DMS79 (cell line): ENCODE measurements at places on chromosomes 7 and 10.

DNA sequence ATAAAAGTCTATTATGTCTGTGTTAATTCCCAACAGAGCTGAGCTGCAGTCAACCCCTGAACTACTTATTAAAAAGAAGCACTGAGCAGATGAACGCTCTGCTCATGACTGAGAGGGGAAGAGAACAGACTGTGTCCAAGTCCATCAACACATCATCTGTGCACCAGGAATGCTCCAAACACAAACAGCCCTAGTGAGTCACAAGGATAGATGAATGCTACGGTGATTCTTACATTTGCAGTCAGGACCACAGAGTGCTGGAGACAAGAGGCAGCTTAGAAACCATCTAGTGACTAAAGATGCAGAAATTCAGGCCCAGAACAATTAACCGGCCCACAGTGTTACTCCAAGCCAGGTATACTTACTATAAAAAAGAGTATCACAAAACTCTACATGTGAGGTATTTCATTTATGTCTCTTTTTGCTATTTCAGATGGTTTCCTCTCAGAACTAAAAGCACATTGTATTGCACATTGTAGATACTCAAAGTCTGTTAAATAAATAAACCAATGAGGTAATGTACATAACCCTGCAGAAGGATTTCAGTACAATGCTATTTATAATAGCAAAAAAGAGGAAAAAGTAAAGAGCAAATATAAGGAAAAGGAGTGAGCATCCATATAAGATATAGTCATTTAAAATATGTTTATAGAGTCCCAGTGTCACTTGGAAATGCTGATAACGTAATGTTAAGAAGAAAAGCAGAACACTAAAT is 159.2 kb downstream of the KCNMA1 start:
- no peak for DNase-seq

DNA sequence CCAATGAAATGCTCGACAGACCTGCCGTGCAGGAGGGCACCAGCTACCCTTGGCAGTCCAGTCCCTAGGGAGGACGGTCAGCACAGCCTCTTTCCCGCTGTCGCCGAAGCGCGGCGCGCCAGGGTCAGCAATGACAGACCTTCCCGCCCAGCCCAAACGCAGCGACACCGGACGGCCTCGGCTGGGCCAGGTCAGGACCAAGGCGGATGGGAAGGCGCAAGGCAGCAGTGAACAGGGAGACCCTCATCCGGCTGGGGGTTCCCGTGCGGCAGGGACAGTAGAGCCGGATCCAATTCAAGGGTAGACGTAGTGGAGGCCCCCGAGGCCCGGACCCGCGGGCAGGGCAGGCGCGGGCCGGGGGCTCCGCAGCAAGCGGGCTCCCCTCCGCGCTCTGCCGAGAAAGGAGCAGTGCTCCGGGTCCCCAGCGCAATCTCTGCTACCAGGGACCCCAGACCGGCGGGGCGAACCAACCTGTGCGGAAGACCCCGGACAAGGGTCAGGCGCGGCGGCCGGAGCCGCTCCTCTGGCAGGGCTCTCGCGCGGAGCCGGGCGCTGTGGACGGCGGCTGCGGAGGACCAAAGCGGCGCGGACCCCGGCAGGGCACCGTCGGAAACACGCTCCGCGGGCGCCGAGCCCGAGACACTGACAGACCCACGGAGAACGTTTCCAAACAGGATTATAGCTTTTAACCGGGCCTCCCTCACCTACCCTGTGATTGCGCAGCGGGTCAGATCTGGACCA is at the start of gene SEC31B:
TSS of gene SEC31B (minus strand) at position 551 of the 741 bp plus-strand sequence. CDS start 2,909 bp downstream, outside the sequence.
- no peak for DNase-seq

DNA sequence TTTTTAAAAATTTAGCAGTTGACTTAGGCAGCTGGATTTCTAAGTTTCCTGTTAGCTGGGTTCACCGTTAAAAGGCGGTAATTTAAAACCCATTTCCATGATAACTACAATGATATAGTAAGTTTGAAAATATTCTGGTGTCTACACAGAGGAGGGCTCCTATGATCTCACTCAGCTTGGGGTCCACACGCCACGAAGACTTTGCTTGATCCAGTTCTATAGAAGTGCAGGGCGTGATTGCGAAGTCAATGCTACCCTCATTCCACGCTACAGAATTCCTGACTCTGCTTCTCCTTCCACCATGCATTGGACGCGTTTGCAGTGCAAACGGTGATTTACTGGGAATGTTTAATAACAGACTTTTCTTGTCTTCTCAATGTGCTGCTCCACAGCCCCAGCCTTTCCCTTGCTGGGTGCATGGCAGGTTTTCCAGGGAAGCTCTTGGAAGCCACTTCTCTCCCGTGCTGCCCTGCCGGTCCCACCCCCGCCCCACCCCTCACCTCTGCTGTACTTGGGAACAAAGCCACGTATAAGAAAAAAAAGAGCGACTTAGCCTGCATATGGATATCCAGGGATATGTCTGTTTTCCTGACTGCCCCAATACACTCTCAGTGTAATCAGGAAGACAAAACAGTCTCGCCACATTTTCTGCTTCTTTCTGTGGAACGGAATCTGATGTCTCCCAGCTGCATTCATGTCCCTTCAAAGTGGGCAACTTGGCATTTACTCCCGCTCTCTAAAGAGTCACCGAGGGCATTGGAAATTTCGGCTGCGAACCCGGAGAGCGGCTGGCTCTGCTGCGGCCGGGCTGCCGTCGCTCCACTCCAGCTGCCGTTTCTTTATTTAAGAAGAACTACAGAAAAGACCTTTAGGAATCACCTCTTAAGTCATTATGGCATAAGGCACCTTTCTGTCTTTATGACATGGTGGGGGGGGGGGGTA is 434.4 kb upstream of the MGMT start:
- no peak for DNase-seq

- DNase-seq = no peak
Measured at GRCh38 chr7:29102558-29103151, 43.7 kb downstream of the CPVL start.

GRCh38 chr7:45443263-45443662 is 130.9 kb upstream of the ADCY1 start:
- no peak for DNase-seq

GRCh38 chr10:11143242-11143641 is 125.6 kb downstream of the CELF2 start:
- no peak for DNase-seq

GRCh38 chr10:43210556-43210955 is 56.3 kb downstream of the RASGEF1A start:
- DNase-seq = no peak

DNA sequence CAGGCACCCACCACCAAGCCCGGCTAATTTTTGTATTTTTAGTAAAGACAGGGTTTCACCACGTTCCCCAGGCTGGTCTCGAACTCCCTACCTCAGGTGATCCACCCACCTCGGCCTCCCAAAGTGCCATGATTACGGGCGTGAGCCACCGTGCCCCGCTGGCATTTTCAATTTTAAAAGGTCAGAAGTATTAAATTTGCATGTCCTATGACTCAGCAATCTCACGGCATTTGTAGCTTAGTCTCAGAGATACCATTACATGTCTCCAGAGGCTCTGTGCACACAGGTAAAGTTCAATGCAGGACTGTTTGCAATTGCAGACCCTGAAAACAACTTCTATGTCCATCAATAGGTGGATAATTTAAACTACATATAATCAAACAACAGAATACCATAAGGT is 99.2 kb downstream of the DLG5 start:
- no peak for DNase-seq

- DNase-seq = no peak
Measured at GRCh38 chr7:82080254-82080927, 310.5 kb upstream of the HGF start.

DNA sequence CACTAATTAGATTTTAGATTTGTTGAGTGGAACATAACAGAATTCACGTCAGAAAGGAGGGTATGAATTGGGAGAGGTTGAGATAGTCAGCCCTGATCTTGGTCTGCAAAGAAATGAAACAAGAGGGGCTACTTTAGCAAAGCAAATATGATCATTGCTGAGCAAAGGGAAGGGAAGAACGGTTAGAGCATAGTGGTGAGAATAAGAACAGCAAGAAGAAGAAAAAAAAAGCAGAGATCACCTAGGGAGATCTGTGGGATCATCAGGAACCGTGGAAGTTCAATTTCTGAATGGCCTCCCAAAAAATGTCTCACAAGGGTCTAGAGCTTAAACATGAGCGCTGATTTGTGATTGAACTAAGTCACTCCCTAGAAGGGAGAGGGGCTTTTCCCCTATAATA is 156.1 kb downstream of the DGKI start:
- DNase-seq = no peak

DNA sequence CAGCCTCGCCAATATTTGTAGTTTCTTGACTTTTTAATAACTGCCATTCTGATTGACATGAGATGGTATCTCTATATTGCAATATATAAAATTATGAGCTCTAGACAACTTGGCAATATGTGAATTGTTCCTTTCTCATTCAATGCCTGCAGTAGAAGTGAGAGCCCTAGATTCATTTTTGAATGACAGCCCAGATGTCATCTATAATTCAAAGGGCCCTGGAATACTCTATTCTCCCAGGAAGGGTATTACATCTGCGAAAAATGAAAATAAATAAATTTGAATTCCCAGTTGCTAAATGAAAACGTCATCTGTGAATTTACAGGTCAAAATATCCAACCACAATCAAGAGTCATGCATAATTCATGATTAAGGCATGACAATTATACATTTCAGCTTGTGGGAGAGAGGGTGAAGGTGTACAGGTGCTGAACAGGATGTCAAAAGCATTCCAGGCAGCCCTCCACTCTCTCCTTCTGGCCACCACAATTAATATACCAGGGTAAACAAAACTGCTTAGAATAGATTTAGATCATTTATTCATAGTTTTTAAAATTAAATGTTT is 1147.3 kb downstream of the XPNPEP1 start:
- no peak for DNase-seq

GRCh38 chr10:34815185-34816084 is at the start of gene PARD3:
TSS of gene PARD3 (minus strand) at chr10:34815296. CDS start at chr10:34814995, 301 bp downstream.
- no peak for DNase-seq

GRCh38 chr10:75403144-75403938 is 1.8 kb upstream of the ZNF503 start:
- peak; percentile 29 for DNase-seq

- no peak for DNase-seq
Measured at GRCh38 chr7:26614503-26614902, 249.9 kb downstream of the SKAP2 start.

DNA sequence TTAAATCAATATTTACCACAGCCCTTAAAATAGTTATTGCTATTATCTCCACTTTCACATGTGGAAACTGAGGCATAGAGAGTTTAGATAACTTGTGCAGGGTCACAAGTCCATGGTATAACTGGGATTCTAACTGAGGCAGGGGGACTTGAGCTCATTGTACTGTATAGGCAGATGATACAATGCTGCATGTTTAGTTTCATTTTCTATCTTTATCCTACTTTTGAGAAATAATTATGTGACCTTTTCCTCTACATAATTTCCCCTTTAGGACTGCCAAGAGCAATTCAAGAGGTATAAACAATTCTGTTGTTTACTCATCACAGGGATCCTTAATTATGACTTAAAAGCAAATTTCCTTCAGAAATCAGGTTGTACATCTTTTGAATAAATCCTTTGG is 193.1 kb downstream of the SUGCT start:
- no peak for DNase-seq

DNA sequence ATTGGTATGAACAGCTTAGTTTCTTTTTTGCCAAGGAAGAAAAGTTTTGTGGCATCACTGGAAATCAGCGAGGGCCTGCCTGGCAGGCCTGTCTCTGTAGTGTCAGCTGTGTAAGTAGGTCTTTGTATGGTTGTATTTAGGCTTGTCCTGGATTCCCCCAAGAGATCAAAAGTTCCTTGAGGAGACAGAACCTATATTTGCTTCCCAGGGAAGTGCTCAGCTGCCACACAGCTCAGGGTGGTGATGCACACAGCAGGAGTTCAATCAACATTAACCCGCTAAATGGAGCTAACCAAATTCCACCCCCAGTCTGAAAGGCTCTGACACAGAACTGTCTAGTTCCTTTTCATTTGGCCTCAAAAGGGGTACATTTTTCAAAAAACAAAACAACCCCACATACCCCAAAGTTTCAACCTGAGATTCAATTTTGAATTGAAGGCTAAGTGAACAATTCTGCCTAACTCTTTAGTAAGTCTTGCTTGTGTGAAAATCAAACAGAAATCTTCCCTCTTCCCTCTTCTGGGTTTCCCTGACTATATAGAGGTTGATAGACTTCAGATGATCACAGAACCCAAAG is 124.4 kb downstream of the CLEC2L start:
- no peak for DNase-seq

DNA sequence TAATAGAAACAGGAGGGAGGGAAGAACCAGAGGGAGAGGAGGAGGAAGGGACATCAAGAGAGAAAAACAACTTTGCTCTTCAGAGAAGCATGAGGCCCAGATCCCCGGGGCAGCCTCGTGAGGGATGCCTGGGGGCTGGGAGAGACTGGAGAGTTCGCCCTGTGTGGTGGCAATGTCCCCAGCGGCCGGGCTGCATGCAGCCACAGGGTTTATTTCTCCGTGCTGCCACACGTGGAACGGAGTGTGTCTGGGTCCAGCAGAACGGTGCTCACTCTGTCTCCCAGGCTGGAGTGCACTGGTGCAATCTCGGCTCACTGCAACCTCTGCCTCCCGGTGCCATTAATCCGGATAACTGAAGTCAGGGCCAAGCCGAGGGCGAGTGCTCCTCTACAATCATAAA is 257.7 kb downstream of the ACTR3B start:
- DNase-seq = no peak

DNA sequence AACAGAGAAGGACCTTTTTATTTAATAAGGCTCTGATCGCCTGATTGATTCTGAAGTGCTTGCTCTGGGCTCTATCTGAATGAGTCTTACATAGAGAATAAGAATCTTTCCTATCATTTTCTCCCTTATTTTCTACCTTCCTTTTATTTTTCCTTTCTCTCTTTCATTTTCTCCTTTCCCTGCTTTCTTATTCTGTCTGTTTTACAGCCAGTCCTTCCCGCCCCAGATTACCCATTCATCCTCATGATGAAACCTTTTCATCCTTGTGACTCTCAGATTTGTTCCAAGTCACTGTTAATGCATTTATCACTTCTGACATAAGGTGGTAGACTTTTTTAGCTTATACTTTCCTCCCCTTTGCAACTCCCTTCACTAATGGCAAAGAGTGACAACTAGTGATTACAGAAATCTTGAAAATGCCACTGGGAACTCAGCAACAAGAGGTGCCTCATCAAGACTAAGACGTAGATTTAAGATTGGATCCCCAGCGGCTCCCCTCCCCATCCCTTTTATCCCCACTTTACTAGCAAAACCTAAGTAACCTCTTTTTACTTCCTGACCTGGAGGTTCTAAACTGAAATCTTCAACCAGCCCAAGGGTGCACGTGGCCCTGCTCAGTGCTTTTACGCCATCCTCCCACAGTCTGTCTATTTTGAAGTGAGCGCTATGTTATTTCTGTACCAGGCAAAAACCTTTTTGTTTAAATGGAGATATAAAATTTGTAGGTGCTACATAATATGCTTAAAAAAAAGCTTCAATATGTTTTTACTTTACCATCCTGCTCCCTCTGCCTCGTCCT is 179.8 kb downstream of the DYNC1I1 start:
- DNase-seq = no peak

DNA sequence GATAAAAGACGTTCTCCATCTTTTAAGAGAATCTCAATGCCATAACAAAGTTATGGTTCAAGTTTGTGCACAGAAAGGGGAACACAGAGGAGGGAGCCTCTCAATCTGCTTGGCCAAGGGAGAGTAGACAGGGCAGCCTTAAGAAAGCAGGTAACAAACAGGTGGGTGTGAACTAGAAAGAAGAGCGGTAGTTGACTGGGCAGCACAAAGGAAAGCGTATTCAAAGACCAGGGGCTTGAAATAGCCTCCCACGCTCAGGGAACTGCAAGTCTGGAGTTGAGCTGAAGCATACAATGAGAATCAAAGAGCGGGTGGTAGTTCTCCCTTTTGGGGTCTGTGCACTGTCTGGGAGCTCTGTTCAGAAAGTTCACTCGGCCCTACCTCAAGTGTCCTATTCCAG is 18.9 kb upstream of the MACC1 start:
- no peak for DNase-seq
